Muscle of leg (tissue), 16 donors: ENCODE measurements at places on chromosomes 3 and 15. TPM values are rescaled to one million over a fixed set of nuclear protein-coding genes. Genes with fewer than 3 reads are reported as not detected.

MESP2 gene
- 0.49 TPM for total RNA-seq

GOLGA6L7 gene
- total RNA-seq, result not detected

C3orf70 gene
- total RNA-seq, result 4.8 TPM

SLC28A2 gene
- total RNA-seq, result not detected

- no peak for DNase-seq
- H3K4me3 ChIP-seq, result no peak overlapping the region
- no peaks in the 10 kb centered on the region for H3K36me3 ChIP-seq
- peaks cover 5% of the 10 kb centered on the region for H3K4me1 ChIP-seq
These were observed 34.9 kb upstream of the MAGI1 start for GRCh38 chr3:66073464-66074141.

DNA sequence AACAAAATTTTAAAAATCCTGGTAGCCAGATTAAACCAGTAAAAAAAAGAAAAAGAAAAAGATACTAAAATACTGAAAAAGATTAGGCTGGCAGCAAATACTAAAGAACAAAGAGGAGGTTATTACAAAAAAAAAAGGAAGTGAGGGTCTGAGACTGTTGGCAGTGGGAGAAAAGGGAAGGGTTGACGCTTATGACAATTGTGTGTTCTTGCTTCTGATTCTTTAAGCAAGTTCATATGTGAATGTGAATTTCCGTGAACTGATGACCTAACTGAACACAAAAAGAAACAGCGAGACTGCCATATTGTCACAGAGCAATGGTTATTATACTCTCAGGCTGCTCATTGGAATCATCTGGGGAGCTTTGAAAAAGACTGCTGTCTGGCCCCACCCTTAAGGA is 56.5 kb downstream of the ATP13A4 start:
- H3K4me3 ChIP-seq, result no peak overlapping the region
- peak; percentile 24 for DNase-seq
- peaks cover 3% of the 10 kb centered on the region for H3K4me1 ChIP-seq
- H3K36me3 ChIP-seq, result no peaks in the 10 kb centered on the region
- no peak overlapping the region for H3K27ac ChIP-seq
- no peaks in the 10 kb centered on the region for H3K27me3 ChIP-seq

DNA sequence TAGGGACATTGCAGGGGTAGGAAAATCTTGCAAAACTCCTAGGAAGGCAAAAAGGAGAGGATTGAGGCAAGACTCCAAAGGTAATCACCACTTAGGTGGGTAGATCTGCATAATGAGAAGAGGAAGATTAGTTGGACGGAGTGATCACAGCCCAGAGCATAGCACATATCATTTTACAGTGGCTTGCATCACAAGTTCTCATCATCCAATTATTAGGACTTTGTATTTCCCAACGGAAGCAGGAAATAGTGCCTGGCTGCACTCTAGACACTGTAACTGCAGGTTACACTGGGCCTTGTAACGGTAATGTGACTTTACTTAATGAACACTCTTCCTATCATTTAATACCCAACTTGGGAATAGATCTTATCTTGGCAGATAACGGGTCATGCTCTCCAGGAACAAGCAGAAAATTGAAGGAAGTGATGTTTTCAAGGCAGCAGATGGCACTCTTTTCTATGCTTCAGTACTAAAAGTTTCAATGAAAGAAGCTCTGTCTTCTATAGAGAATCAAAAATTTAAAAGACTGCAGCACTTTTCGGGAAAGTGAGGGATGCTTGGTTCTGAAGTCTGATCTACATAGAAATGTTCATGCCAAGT is 101.9 kb upstream of the KCNMB2 start:
- peak; percentile 57 for DNase-seq
- no peaks in the 10 kb centered on the region for H3K27me3 ChIP-seq
- H3K4me3 ChIP-seq, result no peak overlapping the region

DNA sequence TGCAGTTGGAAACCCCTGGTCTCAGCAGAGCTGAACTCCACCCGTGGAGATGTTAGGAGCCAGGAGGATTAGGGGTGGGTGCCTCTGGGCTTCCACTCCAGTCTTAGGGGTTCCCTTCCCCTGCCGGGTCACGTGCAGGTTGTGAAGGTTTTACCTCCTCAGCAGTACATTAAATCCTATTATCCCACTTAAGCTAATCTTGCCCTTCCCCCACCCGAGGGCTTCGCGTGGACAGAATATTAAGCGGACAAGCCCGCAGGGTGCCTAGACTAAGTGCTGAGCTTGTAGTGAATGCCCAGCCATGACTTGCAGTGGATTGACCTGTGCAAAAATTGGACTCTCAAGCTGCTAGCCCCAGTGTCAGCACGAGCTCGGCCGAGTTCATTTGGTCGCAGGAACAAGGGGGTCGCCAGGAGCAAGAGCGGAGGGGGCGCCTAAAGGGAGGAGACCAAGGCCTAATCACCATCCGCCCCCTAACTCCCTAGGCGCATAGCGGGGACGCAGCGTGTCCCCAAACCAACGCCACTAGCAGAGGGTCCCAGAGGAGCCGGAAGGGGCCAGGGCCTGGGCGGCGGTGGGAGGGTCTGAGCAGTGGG is 498 bp upstream of the SEMA4B start:
- peak overlapping the region; percentile 68 for H3K4me3 ChIP-seq
- no peaks in the 10 kb centered on the region for H3K36me3 ChIP-seq
- H3K27me3 ChIP-seq, result peaks cover 5% of the 10 kb centered on the region
- no peak overlapping the region for H3K27ac ChIP-seq
- peaks cover 24% of the 10 kb centered on the region for H3K4me1 ChIP-seq

DNA sequence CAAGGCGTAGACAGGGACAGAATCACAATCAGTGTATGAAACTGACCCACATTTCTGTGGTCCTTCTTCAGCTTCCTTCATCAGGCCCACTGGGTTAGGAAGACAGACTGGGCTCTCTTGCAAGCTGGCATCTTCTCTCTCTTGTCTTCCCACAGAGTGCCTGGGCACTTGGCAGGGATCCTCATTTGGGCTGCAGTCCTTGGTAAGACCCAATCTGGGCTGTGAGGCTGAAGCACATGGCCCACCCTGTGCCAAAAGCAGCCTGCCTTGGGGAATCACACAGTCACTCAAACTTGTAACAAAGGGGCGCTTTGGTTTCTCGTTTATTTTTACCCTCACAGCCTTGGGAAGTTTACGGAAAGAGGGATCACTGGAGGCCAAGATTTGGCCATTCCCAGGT is 8.2 kb upstream of the EPHB3 start:
- H3K4me3 ChIP-seq, result no peak overlapping the region
- H3K4me1 ChIP-seq, result peaks cover 4% of the 10 kb centered on the region
- H3K27me3 ChIP-seq, result peaks cover 5% of the 10 kb centered on the region

- H3K4me3 ChIP-seq, result peak overlapping the region; percentile 49
- H3K27ac ChIP-seq, result peak overlapping the region; percentile 26
- DNase-seq, result peak; percentile 79
- H3K27me3 ChIP-seq, result peaks cover 38% of the 10 kb centered on the region
These were observed 744 bp upstream of the ALDH1A2 start for GRCh38 chr15:58066042-58066867.

DNA sequence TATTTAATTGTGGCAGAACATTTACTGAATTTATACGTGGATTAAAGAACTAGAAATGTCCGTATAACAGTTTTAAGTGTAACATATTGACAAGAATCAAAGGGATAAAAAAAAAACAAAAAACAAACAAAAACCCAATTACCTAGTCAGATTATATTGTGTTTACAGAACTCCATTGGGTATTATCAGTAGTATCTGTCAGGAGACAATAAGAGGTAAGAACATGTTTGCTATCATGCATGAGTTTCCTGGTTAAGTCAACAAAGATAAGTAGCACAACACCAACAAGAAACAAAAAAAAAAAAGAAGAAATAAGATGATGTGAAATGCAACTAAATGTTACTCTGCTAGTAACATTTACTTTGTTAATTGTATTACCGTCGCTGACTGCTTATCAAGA is 570.6 kb downstream of the ZBBX start:
- no peaks in the 10 kb centered on the region for H3K4me1 ChIP-seq
- DNase-seq, result no peak
- no peak overlapping the region for H3K27ac ChIP-seq
- H3K27me3 ChIP-seq, result no peaks in the 10 kb centered on the region

DNA sequence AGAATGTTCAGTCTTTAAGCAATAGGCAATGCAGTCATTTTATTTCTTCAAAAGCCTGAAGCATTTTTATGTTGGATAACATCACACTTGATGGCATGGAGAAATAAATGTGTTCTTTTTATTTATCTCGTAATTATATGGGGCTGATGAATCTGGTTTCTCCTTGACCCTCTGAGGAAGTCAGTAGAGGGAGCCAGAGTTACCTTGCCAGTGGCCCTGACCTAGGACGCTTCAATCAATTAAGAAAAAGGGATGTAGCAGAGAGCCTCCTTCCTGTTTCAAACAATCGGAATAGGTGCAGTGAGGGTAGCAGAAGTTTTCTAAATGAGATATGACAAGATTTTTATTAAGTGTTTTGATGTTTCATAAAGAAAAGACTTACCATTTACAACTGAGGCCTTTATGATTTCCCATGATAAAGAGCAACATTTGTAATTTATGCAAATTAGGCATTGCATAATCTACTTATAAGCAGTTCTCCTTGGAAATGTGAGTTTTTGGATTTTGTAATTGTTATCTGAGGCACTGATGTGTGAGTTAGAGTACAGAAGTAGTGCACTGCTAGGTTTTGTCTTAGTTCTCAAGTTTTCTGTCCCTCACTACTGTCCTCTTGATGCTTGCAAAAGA is 129.1 kb downstream of the RAP2B start:
- H3K27me3 ChIP-seq, result no peaks in the 10 kb centered on the region
- H3K4me3 ChIP-seq, result no peak overlapping the region
- H3K27ac ChIP-seq, result no peak overlapping the region
- no peaks in the 10 kb centered on the region for H3K4me1 ChIP-seq
- DNase-seq, result peak; percentile 30

- DNase-seq, result peak; percentile 70
- no peak overlapping the region for H3K4me3 ChIP-seq
- H3K27ac ChIP-seq, result peak overlapping the region; percentile 40
- H3K36me3 ChIP-seq, result no peaks in the 10 kb centered on the region
- H3K27me3 ChIP-seq, result no peaks in the 10 kb centered on the region
These were observed 46.4 kb upstream of the KLF13 start for GRCh38 chr15:31280046-31280830.

DNA sequence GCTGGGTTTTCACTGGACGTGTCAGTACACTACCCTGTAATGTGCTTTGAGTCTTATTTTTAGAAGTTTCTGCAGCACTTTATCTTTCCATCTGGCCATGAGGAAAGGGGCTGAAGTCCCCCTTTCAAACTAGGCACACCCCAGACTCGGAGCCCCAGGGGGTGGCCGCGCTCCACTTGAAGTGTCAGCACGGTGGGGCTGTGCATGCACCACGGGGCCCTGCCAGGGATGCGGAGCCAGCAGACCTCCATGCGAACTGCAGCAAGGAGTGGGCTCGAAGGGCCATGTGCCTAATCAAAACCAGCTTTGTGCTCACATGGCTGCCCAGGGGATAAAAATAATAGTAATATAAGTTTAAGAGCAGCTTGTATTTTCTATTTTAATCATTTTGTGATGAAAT is 100.9 kb upstream of the HACD2 start:
- H3K27ac ChIP-seq, result no peak overlapping the region
- no peak overlapping the region for H3K4me3 ChIP-seq
- DNase-seq, result peak; percentile 36
- H3K36me3 ChIP-seq, result peaks cover 5% of the 10 kb centered on the region
- no peaks in the 10 kb centered on the region for H3K27me3 ChIP-seq
- peaks cover 12% of the 10 kb centered on the region for H3K4me1 ChIP-seq
